ENCODE measurements at places on chromosomes 1 and 21.

DNA sequence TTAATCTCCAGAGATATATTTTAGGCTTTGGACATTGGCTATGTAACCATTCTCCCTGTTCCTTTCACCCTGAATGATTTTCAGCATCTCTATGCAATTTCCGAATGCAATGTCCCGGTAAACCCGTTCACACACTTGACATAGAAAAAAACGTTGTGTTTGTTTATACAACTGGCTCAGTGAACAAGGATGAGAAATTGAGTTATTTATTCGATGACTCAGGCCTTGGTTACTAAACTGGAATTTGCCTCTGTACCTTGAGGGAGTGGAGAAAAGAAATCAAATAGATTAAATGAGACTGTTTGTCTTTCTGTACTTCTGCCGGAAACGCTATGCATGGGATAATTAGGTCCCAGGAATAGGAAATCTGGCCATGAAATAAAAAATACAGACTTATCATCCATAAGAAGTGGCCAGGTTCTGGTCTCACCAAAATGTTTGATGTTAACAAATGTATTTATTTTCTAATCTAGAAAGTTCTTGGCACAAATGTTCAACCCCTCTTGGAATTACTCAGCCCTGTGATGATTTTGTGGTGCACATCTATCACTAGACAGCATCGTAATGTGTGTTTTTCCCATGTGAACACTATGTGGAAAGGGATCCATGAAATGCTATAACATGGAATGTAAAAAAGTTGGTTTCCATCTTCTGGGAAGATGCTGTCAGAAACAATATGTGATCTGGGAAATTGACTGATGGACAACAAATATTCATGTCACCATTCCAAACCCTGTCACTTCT lies 253.9 kb downstream of the DUSP10 start:
- DNase-seq: no peak

GRCh38 chr1:53703174-53703573 lies 35.8 kb downstream of the GLIS1 start:
- DNase-seq: no peak

- no peak for DNase-seq
These were observed 6.4 kb downstream of the METTL13 start for GRCh38 chr1:171787686-171788480.

GRCh38 chr1:192485692-192486436 lies 89.7 kb upstream of the RGS1 start:
- DNase-seq: no peak

DNA sequence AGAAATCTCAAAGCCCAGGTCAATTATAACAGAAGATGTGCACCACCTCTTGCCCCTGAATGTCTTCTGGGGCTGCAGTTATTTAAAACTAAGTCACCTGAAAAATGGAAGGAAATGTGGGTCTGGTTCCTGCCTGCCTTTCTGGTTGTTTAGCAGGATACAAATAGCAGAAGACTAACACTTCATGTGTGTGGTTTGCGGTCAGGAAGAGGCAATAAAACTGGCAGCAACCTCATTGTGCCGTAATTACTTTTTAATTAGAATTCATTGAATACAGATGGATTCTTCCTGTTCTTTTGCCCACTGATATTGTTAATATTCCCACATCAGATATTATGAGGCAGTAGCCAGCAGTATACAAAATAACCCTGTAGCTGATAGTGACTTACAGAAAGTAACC lies 345.7 kb downstream of the ZNF326 start:
- no peak for DNase-seq

DNA sequence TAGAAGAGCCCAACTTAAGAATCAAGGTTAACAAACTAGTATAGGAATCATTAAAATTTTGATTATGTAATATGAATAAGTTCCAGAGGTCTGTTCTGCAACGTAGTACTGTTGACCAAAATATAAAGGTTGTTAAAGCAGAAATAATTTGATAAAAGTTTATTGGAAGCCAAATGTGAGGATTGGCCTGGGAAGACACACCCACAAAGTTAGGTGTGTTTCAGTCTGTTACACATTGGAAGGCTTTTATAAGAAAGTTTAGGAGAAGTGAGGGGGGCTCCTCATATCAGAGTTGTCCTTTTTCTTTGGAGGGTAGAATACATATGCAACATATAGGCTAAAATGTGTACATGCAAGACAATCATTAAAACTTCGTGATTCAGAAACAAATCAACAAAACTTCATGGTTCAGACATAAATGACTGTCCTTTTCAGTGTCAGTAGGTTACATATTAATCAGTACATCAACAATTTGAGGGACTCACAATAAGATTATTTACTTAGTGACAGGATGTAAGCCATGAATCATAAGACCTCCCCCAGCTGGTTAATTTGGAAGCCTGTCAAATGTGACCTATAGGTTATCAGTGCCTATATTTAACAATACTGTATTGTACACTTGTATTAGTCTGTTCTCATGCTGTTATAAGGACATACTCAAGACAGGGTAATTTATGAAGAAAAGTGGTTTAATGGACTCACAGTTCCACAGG lies 245.0 kb upstream of the B3GALT2 start:
- DNase-seq: no peak

- DNase-seq: no peak
These were observed 87.0 kb downstream of the DPYD start for GRCh38 chr1:97833881-97834280.

- DNase-seq: no peak
These were observed 16.9 kb downstream of the AGO1 start for GRCh38 chr1:35899941-35900340.

GRCh38 chr1:154837672-154838171 lies 32.4 kb downstream of the KCNN3 start:
- no peak for DNase-seq

All from activated T-helper 1 cell treated with anti-CD3 and anti-CD28 coated beads, Interleukin-2, amount 50 U/mL, for 16 hours (primary cell).